ENCODE measurements at places on chromosomes 7 and 10.

DNA sequence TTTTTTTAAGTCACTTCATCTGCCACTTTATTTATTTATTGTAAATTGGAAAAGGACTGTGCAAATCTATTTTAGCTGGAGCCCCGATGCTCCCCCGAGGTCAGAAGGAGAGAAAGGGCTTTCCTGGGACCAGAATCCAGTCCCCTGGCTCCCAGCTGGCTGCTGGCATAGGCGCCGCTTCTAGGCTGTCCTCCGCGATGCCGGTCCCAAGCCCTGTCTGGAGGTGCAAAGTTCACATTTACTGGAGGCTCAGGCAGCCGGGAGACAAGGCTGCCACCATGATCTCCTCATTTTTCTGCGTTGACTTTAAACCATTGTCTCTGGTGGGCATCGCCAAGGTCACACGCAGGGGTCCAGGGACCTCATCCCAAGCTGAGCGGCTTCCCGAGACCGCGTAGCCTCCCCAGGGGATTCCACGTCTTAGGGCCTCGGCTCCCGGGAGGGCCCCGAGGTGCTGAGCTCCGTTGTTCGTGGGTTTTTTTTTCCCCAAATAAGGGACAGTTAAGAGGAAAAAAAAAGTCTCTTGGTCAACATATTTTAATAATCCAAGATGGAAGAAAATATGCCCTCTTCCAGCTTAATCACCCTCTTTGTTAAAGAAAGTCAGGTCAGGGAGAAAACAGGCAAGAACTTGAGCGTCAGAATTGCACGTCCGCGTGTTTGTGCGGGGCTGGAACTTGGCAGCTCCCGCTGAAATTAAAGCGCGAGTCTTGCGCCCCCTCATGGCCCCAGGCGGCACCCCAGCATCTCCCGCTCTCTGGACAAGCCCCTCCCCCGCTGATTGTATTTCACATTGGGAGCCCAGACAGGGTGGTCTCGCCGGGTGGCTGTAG lies 11.9 kb downstream of the RGR start:
- DNase-seq, result peak; percentile 24

DNA sequence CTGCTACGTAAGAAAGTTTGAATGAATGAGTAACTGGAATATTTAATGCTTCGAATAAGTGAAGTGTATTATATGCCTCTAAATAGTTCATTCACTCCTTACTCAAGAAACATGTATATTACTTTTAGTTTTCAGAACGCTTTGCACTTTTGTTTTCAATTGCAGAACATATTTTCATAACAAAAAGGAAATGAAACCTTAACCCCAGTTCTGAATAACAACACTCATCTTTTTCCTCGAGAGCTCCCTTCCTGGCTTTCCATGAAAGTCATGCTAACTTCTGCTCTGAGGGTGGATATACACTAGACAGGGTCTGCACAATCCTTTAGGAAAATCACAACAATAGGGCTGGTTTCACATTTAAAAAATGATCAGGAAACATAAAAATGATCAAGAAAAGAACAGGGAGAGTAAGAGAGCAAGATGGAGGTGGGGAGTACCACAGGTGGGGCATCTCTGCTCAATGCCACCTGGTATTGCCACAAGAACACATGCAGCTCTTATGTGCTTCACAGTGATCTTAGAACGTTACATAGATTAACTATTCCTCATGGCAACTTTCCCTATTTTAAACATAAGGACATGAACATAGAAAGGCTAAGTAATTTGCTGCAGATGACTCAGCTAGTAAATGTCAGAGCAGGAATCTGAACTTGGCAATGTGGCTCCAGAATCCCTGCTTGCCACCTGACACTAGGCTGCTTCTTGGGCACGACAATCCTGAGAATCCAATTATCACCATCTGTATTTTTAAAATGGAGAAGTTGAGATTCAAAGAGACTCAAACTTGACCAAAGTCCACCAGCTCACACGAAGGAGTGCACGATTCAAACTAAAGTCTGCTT lies 219.5 kb upstream of the AOAH start:
- no peak for DNase-seq

DNA sequence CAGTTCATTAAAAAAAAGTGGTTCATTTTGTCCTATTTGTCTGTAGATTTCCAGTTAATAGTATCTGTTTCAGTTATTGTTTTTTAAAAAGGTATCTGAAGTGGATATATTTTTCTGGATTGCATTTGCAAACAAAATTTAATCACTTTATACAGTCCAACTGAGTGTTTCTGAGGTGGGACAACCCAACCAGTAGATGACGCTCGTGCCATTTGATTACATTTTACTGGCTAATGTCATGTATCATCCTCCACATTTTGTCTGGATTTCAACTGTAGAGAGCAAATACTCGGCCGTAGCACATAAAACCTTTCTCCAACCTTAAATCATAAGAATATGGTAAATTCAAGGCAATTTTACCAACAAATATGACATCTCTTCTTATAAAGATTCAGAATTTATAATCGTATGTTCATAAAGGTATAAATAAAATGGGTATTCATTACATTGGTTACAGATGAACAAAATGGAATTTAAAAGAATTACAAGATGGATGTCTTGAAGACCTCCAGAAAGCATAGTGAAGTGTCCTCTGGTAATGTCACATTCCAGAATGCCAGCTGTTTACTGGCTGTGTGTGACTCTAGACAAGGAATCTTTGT lies 789.0 kb downstream of the PHTF2 start:
- DNase-seq, result no peak

DNA sequence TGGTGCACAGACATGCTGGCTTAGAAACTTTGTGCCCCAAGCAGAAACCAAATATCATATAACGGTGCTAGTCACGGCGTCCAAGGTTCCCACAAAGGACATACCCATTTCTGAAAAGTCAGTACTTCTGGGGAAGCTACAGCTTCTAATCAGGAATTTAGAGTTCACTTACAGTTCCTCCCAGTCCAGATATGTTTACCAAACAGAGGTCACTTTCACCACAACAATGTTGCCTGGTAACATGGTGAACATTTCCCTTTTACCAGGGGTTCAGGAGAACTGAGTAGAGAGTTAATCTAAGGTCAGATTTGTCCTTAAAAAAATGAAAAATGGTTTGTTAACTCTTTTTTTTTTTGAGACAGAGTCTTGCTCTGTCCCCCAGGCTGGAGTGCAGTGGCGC lies 265.9 kb upstream of the MKLN1 start:
- DNase-seq, result no peak

DNA sequence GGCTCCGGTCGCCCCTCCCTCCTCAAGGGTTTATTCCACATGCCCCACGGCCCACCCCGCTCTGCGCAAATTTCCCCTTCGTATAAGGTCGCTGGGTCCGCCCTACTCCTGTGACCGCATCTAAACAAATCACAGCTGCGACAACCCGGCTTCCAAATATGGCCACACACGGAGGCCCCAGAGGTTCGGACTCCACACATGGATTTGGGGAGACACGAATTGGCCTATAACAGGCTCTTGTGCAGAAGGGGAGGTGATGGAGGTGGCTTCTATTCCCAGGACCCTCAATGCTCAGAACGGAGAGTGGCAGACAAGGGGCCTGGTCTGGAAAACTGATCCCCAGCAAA lies 90.1 kb downstream of the FOXL3 start:
- DNase-seq, result no peak

GRCh38 chr7:21352540-21353387 lies 75.1 kb upstream of the SP4 start:
- no peak for DNase-seq

DNA sequence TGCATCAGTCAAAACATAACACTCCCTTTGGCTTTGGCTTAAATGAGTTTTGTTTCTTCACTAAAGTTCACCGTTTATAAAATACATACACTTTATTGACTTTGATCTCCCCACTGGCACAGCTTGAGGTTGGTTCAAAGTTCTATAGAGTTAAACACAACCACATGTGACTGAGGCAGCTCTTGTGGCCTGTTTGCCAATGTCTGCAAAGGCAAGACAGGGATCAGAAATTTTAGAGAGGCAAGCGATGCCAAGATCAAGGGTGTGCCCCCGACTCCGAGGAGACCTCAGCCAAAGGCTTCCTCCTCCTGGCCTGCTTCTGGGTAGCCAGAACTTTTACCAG lies 129.8 kb upstream of the JCAD start:
- DNase-seq, result no peak

- no peak for DNase-seq
Observed at GRCh38 chr10:47381103-47381395, 3.0 kb downstream of the ZNF488 start.

GRCh38 chr10:98920807-98921206 lies 314.8 kb downstream of the HPSE2 start:
- no peak for DNase-seq

DNA sequence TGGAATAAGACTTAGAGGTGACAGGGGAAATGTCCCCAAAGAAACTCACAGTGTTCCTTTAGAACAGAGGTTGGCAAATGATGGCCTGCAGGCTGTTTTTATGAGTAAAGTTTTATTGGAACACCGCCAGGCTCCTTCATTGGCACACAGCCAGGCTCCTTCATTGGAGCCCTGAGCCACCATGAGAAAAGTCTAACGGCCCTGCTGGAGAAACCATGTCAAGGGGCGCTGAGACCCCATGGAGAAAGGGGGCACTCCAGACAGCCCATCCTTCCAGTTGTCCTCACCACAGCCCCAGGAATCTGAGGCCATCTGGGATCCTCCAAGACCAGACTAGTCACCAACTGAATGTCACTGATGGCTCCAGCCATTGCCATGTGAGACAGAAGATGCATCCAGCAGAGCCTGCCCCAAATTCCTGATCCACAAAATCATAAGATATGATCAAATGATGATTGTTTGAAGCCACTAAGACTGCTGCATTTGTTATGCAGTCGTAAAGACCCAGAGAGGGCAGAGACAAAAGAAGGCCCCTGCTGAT lies 88.2 kb upstream of the GPR26 start:
- DNase-seq, result no peak

DNA sequence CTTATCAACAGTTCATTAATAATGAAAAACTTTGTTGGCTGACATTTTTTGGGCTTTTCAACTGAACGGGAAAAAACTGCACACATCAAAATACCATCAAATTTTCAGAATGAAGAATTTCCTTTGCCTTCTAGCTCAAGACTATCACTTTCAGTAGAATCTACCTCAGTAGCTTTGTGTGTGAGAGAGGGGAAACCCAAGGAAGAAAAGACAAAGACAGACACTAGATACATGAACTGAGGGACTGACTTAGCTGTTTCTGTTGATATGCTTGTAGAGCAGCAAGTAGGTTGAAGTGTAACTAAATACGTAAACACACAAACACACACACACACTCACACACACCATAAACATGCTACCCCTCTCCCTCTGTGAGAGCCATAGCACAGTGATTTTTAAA lies 257.1 kb downstream of the CDK14 start:
- no peak for DNase-seq

DNA sequence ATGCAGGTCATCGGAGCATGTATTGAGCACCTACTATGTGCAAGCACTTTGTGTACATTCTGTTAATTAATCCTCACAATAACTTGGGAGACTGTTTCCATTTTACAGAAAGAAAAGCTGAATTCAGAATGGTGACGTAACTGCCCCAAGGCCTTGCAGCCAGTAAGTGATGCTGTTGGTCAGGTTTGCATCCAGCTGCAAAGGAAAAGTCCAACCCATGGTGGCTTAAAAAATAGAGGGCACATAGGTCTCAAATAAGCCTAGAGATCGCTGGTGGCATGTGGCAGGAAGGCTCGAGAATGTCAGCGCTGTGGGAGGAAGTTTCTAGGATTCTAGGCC lies 83.8 kb upstream of the CHST15 start:
- DNase-seq, result no peak

DNA sequence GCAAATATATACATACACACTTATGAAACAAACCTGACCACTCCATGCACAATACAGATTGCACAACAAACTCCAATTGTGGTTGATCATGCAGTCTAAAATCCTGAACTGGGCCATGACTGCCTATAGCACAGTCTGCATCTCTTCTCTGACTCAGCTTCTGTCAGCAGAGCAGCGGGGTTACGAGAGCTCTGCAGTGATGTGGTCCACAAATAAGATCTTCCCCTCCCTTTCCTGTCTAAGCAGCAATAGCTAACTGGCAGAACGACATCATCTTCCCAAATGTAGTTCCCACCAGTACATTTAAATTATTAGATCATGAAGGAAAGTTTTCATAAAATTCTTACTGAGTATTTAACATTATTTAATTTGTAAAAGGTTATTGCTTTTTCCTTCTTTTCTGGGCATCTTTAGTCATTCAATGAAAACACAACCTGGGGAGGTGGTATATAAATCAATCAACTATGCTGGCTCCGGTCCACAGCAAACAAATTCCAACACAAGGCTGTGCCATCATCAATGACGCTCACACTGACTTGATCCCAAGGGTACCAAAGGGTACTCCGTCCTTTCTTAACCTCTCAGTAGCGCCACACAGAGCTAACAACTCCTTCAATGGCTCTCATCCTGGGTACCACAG lies 17.1 kb downstream of the ARHGAP21 start:
- no peak for DNase-seq

DNA sequence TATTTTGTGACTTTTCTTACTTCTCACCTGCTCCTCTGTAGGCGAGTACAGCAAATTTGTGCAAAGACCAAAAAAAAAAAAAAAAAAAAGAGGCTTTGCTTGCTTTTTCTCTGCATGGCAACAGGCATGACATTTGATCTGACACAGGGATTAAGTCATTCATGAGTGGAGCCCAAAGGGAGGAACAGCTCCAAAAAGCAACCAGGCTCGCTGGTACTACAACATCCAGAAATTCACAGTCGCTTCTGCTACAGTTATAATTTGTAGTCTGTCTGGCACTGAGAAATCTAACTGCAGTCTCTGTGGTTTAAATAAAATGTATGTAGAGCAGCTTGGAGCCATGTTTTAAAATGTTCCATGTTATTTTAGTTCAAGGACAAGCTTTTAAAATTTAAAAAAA lies 31.7 kb downstream of the MKX start:
- DNase-seq, result no peak

- DNase-seq, result peak; percentile 30
Observed at GRCh38 chr7:37083311-37084096, 359.2 kb upstream of the AOAH start.

GRCh38 chr7:70098905-70099672 lies 500.8 kb downstream of the AUTS2 start:
- no peak for DNase-seq

GRCh38 chr7:117134889-117135552 lies 181.7 kb downstream of the ST7 start:
- DNase-seq, result no peak

DNA sequence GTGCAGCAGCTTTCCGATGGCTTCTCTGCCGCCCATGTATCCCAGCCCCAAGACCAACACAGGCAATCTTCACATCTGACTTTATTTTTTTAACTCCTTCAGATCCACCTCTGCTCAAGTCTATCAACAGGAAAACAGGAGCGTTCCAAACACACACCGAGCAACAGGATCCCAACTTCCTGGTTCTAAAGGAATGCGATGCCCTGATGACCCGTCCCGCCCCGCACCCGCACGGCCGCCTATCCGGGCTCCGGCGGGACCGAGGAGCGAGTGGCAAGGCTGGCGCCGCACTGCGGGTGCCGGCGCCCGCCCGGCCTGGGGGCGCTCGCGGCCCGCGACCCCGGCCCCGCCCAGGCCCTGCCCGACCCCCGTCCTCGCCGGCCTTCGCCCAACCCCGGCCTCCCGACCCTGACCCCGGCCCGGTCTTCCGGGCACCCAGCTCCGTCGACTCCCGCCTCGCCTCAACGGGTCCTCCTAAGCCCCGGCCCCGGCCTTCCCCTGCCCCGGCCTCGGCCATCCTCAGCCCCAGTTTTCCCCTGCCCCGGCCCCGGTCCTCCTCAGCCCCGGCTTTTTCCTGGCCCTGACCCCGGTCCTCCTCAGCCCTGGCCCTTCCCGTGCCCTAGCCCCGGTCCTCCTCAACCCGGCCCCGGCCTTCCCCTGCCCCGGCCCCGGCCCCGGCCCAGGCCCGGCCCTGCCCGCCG lies 730 bp downstream of the LARP4B start:
- no peak for DNase-seq
